ENCODE measurements at places on chromosomes 11 and 22.

- no peak for DNase-seq
These were observed 107.0 kb downstream of the FAM76B start for GRCh38 chr11:95682552-95682951.

DNA sequence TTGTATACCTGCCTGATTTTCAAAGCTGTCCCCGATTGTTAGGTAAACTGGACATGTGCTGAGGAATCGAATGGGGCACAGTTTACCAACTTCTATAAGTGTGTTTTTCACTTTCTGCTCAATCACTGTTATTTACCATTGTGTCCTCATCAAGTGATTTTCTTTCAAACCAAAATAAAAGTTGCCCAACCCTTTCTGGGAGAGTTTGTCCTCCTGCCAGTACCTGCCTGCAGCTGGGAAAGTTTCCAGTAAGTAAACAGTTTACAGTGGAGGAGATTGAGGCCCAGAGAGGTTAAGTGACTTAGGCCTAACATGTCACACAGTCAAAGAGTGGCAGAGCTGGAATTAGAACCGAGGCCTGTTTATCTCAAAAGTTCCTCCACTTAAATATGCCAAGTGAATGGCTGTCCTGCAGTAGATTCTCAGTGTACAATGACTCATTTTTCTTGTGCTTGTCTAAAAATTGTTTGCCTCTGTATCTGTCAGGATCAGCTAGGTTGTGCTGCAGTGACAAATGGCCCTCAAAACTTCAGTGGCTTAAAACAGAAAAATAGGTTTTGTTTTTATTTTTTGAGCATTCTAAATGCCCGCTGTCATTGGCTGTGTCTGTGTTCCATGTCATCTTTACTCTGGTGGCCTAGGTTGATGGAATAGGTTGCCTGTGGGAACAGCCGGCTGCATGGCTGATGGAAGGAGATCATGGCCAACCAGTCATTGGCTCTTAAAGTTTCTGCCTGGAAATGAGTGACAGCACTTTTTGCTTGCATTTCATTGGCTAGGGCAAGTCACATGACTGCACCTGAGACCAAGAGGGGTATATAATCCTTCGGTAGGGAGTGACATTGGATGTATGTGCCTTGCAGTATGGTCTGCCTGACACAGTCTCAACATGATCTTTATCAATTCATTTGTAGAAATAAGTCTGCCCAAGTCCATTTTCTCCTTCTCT is 61.8 kb upstream of the CRYBB3 start:
- DNase-seq = peak; percentile 8

GRCh38 chr22:43008921-43009320 is 6.0 kb downstream of the PACSIN2 start:
- no peak for DNase-seq

DNA sequence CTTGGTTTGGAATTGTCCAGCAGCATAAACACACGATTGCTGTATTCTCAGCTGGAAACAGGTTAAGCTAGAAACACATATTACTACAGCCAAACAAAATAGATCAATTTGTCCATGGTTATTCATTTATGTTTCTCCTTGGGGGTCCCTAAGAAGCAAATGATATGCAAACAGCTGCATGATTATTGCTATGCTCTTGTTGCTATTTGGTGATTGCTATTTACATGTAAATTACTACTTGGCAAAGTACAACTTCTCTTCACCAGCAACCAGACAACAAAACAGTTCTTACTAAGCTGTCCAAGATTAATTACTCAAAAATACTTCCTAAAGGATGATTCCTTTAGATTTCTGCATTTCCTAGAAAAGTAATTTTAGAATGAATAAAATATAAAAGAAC is 567.9 kb upstream of the ARHGAP42 start:
- DNase-seq = no peak

- no peak for DNase-seq
These were observed 1.1 kb upstream of the APOBEC3F start for GRCh38 chr22:39039306-39040126.

- DNase-seq = no peak
These were observed 51.0 kb downstream of the MYO7A start for GRCh38 chr11:77179048-77179447.

- no peak for DNase-seq
These were observed 61.0 kb upstream of the NAV2 start for GRCh38 chr11:19651653-19652052.

DNA sequence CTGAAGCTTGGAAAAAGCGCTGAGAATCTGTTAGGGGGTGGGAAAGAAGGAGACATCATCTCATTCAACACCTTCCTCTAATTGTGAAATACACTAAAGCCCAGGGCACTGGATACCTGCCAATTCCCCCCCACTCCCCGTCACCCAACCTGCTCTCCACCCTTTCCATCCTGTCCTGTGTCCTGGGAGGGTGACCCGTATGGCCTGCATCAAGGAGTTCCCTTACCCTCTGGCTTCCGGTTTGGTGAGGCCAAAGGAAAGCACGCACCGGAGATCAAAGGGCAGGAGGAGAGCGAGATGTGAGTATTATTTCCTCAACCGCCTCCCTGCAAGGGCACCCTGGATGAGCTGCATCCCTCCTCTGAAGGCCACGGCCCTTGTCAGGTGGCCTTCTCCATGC is 65.0 kb upstream of the PTPRJ start:
- peak; percentile 36 for DNase-seq

- no peak for DNase-seq
These were observed 53.7 kb downstream of the ARFGAP3 start for GRCh38 chr22:42803389-42803788.

DNA sequence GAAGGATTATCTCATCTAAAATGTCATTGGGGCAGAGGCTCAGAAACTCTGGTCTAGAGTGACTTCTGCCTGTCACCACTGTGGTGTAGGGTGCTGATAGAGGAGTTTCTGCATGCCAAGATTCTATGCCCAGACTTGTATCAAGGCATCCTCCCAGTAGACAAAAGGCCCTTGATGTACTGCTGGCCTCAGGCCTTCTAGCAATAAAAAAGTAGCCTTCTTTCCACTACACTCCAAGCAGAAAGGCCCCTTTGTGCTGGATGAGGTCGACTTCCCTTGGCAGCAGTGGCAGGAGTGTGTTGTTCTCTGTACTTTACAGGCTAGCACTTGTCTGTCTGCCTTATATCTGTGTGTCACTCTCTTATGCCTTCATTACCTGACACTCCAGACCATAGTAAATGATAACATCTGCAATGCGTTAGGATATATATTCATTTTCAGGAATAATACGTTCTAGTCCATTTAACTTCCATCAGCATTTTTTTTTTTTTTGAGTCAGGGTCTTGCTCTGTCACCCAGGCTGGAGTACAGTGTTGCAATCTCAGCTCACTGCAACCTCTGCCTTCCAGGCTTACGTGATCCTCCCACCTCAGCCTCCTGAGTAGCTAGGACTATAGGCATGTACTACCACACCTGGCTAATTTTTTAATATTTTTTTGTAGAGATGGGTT is 49.5 kb upstream of the RRM1 start:
- no peak for DNase-seq

DNA sequence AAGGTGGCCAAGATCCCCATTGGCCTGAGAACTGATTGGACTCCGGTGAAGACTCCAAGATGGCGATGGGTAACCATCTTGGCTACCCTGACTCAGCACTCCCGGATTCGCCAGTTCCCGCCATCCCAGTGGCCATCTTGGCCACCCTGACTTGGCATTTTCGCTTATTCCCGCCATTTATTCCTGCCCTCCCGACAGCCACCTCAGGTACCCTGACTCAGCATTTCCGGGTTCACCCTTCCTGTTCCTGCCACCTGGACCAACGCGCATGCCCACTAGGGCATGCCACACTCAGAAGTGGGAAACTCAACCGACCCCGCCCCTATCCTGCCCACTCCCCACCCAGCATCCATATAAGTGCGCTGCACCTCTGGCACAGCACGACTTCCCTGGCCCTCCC is 7.8 kb downstream of the OR8K5 start:
- DNase-seq = no peak

GRCh38 chr11:72831521-72832300 is 17.5 kb downstream of the ATG16L2 start:
- peak; percentile 59 for DNase-seq

All from CD4-positive, alpha-beta T cell treated with Interleukin-21 for 1 hour (primary cell).